ENCODE measurements at places on chromosomes 5 and 9.

GRCh38 chr9:18474783-18475182 is 830 bp downstream of the ADAMTSL1 start:
- no peaks in the 10 kb centered on the region for H3K36me3 ChIP-seq
- H3K4me3 ChIP-seq = no peak overlapping the region
- peaks cover 2% of the 10 kb centered on the region for H3K27me3 ChIP-seq
- peaks cover 3% of the 10 kb centered on the region for H3K4me1 ChIP-seq
- no peak overlapping the region for H3K27ac ChIP-seq

- H3K4me1 ChIP-seq = peaks cover 11% of the 10 kb centered on the region
- DNase-seq = no peak
- H3K27me3 ChIP-seq = no peaks in the 10 kb centered on the region
- H3K4me3 ChIP-seq = no peak overlapping the region
- H3K36me3 ChIP-seq = peaks cover 13% of the 10 kb centered on the region
Observed at GRCh38 chr5:134656690-134657089, 8.1 kb downstream of the SEC24A start.

- no peaks in the 10 kb centered on the region for H3K4me1 ChIP-seq
- H3K36me3 ChIP-seq = no peaks in the 10 kb centered on the region
- DNase-seq = no peak
- peaks cover 3% of the 10 kb centered on the region for H3K27me3 ChIP-seq
Observed at GRCh38 chr5:148259288-148259687, 9.3 kb upstream of the SPINK13 start.

DNA sequence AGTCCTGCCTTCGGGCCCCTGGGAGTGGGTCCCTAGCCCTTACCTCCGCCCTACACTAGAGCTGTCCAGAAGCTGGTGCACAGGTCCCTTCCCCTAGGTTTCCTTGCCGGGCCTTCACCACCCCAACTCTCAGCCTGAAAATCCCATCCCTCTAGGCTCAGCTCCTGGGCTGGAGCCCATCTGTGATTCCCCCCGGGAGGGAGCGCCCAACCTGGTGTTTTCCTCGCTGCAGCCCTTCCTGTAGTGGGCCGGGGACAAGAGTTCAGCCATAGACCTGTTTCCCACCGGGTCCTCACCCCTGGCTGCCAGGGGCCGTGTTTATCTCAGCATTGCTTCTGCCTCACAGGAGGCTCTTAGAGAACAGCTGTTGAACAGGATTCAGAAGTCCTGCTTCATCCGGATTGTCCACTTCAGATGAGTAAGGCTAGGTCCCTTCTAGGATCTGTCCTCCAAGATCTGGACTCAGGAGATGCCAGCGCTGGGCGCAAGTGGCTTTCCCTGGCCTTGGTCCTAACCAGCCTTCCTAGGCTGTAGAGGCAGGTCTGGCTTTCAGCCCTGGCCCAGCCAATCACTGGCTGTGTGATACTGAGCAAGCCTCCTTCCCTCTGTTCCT is 965 bp downstream of the GLIPR2 start:
- H3K27me3 ChIP-seq = no peaks in the 10 kb centered on the region
- H3K36me3 ChIP-seq = no peaks in the 10 kb centered on the region
- no peak for DNase-seq
- peak overlapping the region; percentile 90 for H3K4me3 ChIP-seq
